ENCODE measurements at places on chromosomes 3 and 15. TPM values are rescaled to one million over a fixed set of nuclear protein-coding genes. Genes with fewer than 3 reads are reported as not detected.
A peak's percentile ranks its signal among the peaks of the same experiment; 100 is the strongest.

DNA sequence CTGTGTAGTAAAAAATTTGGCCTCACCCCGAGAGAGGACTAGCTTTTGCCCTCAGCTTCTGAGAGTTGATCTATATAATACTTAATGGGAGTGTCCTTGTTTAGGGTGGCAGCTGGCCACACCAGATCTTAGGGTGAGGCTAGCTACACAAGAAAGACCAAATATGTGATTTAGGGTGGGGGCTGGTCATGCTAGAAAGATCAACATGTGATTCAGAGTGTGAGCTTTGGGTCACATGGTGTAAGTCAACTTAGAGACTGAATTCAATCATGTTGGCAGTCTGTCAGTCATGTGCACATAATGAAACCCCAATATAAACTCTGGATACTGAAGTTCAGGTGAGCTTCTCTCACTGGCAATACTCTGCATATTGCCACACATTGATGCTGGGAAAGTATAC lies 120.7 kb upstream of the DAZL start:
- DNase-seq, result no peak

DNA sequence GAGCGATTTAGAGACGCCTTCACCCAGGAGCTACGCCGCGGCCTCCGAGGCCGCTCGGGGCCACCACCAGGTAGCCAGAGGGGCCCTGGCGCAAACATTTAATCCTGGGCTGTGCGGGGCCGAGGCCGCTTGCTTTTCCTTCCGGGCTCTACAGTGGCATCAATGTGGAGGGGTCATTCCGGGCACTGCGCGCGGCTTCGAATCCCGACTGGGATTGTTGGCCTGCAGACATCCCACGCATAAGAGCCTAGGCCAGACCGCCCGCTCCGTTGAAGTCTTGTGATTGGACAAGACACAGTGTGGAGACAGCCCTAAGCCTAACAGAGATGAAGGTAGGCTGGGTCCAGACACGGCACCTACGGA lies 568 bp upstream of the NCBP2 start:
- DNase-seq, result no peak

GRCh38 chr3:30644615-30645014 lies 38.2 kb downstream of the TGFBR2 start:
- peak; percentile 55 for DNase-seq

GRCh38 chr3:145118303-145118702 lies 1042.7 kb downstream of the PLOD2 start:
- DNase-seq, result no peak

DNA sequence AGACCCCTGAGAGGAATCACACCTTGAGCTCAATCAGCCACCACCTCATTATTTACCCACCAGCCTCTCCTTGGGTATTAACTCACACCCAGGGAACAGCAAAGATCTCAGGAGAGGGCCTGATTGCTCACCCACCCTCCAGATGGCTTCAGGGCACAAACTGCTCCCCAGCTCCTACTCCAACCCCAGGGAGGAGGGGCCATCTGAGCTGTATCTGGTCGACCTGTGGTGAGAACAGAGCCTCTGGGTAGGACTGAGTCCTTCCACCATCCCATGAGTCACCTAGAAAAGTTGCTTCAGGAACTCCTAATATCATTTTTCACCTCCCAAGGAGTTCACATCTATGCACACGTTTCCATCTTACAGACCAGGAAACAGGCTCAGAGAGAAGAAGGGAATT lies 44.8 kb upstream of the HES1 start:
- no peak for DNase-seq

DNA sequence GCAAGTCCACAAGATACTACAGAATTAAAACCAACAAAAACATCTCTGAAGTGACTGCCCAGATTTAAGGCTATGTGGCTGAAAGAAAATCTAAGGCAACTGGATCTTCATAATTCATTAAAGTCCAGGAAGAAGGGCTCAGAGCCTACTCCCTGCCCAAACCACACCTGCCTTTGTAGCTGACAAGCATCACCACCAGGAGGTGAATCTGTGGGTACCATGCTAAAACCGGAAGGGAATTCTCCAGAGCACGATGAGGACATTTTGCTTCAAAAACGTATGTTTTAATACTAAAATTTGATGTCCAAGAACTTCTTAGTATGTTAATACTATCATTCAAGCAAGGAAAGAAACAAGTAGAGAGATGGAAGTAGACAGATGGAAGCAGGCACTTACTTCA lies 495.9 kb upstream of the NECTIN3 start:
- no peak for DNase-seq

DNA sequence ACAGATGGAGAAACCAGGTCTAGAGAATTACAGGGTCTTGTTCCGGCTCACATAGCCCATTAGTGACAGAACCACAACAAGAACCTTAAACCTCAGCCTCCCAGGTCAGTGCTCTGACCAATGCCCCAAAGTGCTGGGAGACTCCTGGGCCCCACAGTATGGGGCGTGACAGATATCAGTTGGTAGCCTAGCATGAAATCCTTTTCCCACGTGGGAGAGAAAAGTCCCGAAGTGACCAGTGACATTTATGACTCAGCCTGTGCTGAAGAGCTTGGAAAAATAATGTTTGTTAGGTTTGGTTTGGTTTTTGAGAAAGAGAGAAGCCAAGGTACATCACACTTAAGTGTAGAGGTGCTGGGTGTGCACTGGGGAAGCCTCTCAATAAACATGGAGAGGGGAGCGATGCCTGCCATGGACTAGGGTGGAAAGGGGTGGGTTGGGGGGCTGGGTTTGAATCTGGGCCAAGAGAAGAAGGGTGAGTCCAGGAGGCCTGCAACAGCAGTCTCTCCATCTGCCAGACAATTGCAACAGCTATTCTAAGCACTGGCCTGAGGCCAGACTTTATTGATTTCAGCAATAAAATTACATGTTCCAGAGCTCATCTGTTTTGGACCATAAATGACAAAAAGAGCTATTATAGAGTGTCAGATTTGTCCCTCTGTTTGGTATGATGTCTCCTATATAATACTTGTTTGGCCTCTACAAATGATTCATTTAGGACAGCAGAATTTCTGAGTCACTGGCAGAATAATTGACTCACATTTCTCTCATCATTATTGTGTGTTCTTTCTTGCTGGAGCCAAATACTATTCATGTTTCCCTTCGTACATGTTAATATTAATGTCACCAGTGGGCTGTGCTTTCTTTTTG lies 43.4 kb downstream of the C2CD4A start:
- DNase-seq, result peak; percentile 95

- DNase-seq, result no peak
Observed at GRCh38 chr3:54954521-54954920, 26.7 kb upstream of the LRTM1 start.

DNA sequence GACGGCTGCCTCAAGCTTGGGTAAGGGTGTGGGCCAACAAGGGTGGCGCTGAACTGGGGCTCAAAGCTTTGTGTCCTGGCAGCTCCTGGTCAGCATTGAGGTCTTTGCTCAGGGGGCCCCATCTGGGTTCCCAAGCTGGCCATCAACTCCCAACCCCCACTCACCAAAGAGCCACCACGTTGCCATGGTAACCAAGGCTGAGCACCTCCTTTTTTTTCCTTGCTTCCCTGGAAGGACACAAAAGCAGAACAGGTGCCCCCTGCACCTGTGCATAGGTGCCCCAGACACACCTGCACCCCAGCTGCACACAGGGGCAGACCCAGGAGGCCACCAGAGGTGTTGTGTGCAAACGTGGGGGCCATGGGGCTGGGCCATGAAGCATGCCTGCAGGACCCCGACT lies 16.5 kb downstream of the UROC1 start:
- no peak for DNase-seq

DNA sequence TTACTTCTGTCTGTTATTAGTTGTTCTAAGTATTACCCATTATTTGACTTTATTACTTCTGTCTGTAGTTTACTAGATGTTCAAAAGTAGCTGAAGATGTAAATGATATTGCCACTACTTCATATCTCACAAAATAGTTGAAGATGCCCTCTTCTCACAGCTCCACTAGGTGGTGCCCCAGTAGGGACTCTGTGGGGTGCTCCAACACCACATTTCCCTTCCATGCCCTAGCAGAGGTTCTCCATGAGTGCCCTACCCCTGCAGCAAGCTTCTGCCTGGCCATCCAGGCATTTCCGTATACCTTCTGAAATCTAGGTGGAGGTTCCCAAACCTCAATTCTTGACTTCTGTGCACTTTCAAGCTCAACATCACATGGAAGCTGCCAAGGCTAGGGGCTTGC lies 80.8 kb downstream of the KCNH8 start:
- no peak for DNase-seq

GRCh38 chr3:126676919-126677705 lies 22.2 kb upstream of the TXNRD3 start:
- no peak for DNase-seq

The PRKCI gene
- total RNA-seq, result 23.9 TPM

The RUVBL1 gene
- 57.0 TPM for total RNA-seq

The ACTC1 gene
- total RNA-seq, result not detected

The ARHGAP11A gene
- 82.3 TPM for total RNA-seq

All from endothelial cell of umbilical vein (primary cell).